Activated CD4-positive, alpha-beta T cell treated with anti-CD3 and anti-CD28 coated beads for 36 hours (primary cell): ENCODE measurements at places on chromosomes 12 and 14.

- DNase-seq: no peak
These were observed 41.8 kb upstream of the DHRS7 start for GRCh38 chr14:60206837-60207533.

GRCh38 chr12:21800011-21800410, 25.5 kb upstream of the KCNJ8 start:
- DNase-seq: no peak

DNA sequence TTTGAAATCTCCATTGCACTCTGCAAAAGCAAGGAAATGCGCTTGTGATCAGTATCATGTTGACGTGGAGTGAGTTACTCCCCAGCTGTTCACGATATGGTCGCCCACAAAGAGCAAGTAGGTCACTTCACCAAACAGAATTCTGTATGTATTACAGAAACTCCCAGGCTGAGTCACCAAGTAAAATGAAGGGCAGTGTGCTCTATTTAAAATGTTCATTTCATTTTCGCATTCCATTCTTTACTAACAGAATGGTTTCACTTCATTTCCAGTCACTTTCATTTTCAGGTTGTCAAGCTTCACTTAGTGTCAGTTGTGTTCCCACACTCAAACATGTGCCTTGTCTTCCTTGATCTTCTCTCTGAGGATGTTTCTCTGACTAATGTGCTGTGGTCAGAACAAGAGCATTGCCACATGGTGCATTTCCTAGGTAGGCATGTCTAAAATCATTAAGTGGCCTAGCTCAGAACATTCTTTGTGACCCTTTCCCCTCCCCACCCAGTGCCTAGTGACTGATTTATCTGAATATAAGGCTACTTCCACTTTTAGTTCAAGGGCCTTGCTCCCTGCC, 391.2 kb downstream of the RAD51B start:
- peak; percentile 71 for DNase-seq

GRCh38 chr14:100471441-100472093, 115.7 kb downstream of the BEGAIN start:
- no peak for DNase-seq

DNA sequence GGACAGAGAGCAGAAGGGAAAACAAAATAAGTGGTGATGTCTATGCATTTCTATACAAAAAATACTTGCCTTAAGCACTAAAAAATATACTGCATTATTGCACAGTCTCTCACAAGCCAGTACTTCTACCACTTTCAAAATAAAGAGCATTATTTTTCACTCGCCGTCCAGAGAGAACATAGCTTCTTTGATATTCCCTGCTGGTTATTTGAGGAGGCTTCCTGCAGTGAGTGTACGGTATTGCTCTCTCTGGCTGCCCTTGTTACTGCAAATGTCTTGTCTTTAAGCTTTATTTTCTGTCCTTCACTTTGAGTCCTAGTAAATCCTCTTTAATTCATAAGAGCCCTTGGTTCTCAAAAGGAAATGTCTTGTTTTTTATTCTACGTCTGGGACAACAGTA, 81.1 kb downstream of the EML1 start:
- DNase-seq: no peak
